ENCODE measurements at places on chromosomes 1 and 21.

DNA sequence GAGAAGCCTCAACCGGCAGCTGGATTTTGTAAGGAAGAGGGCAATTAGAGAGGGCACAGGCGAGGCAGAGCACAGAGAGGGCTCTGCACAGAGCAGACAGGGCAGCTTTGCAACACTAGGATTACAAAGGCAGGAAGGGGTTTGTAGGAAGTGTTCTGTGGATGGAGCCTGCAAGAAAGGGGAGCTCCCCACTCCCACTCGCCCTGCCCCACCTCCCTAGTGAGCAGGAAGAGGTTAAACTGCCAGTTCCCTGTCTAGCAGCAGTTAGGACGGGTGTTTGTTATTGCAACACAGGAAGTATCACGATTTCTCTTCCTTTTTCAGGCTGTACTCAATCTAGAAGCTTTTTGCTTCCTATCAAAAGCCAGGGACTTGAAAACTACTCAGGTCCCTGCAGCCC is 63.3 kb upstream of the LRRC8D start:
- DNase-seq = no peak

DNA sequence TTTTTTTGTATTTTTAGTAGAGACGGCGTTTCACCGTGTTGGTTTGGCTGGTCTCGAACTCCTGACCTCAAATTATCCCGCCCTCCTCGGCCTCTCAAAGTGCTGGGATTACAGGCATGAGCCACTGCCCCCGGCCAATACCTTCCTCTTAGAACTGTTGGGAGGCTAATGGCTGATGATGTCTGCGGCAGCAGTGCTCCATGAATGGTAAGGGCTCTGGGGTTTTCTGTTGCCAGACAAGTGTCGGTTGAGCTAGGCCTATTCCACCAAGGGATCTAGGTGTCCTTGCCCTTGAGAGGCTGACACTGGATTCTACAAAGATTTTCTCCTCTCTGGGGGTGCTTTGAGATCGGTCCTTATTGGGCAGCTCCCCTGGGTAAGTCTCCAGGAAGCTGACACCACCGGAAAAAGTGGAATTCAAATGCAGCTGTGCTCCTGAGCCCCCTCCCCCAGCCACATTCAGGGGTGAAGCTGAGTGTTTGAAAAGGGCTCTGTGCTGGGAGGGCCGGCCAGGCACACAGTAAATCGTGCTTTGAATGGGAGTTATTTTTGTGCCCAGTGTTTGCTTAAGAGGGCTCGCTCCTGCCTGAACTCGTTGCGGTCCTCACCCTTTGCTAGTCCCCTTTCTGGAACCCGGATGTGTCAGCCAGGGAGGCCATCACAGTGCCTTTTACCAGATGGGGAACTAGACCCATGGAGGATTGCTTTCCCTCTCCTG is 5.2 kb downstream of the SOX13 start:
- no peak for DNase-seq

DNA sequence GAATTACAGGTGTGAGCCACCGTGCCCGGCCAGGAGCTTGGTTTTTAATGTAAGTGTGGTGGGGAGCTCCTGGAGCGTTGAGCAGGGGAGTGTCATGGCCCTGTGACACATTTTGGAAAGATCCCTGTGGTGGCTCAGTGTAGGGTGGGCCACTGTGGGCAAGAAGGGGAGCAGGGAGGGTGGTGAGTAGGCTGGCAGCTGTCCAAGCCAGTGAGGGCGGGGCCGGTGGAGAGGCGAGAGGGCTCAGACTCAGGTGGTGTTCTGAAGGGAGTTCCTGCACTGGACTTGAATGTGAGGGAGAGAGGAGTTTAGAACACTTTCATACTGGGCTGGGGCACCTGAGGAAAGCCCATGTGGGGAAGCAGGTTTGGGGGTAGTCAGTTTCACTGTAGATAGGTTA is 3.1 kb upstream of the EVA1B start:
- DNase-seq = no peak

GRCh38 chr1:96721053-96721415 is 550 bp upstream of the PTBP2 start:
- no peak for DNase-seq

GRCh38 chr21:42973991-42974831 is at the start of gene PKNOX1:
Gene PKNOX1 (plus strand): TSS chr21:42974562. CDS start chr21:43004382, 29,820 bp downstream.
- peak; percentile 99 for DNase-seq

GRCh38 chr1:203995228-203995627 is 77.7 kb upstream of the SOX13 start:
- DNase-seq = no peak

- DNase-seq = no peak
Observed at GRCh38 chr1:156241311-156241811, 623 bp upstream of the BGLAP start.

DNA sequence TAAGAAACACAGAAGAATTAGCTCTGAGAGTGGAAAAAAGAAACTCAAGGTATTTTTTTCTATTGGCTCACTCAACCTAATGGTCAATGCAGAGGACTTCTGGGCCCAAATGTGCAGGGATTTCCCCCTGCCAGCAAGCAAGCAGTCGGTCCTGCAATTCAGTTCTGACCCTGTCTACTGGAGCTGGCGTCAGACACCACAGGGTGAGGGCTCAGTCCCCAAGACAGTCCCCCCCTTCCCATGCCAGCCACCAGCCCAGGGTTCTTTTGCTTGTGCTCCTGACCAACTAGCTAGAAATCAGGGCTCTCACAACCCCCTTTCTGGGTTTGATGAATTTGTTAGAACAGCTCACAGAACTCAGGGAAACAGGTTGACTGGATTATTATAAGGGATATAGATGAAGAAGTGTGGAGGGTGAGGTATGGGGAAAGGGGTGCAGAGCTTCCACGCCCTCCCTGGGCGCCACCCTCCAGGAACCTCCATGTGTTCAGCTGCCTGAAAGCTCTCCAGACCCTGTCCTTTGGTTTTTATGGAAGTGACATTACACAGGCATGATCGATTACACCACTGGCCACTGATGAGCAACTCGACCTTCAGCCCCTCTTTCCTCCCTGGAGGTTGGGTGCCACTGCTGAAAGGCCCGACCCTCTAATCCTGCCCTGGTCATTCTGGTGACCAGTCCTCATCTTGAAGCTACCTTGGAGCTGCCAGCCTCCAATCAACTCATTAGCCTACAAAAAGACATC is 22.5 kb upstream of the PWP2 start:
- DNase-seq = no peak

GRCh38 chr21:37380349-37381323 is 14.1 kb downstream of the DYRK1A start:
- DNase-seq = no peak

- DNase-seq = no peak
Observed at GRCh38 chr1:31593136-31593665, 16.9 kb downstream of the TINAGL1 start.

DNA sequence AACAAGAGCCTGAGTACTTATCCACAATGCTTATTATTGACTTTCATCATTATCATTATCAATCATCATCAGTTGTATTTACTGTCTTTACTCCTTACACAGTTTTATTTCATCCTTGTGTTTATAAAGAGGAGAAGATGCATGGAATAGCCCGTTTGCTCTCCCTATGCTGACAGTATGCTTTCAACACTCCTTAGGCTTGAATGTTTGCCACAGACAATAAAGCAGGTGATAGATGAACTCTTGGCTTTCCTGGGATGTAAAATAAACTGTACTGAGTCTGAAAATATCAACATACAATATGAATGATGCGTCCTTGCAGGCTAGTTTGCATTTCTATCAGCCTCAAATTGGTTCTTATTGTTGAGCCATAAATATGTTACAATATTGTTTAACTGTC is 891.8 kb upstream of the NCAM2 start:
- DNase-seq = no peak

DNA sequence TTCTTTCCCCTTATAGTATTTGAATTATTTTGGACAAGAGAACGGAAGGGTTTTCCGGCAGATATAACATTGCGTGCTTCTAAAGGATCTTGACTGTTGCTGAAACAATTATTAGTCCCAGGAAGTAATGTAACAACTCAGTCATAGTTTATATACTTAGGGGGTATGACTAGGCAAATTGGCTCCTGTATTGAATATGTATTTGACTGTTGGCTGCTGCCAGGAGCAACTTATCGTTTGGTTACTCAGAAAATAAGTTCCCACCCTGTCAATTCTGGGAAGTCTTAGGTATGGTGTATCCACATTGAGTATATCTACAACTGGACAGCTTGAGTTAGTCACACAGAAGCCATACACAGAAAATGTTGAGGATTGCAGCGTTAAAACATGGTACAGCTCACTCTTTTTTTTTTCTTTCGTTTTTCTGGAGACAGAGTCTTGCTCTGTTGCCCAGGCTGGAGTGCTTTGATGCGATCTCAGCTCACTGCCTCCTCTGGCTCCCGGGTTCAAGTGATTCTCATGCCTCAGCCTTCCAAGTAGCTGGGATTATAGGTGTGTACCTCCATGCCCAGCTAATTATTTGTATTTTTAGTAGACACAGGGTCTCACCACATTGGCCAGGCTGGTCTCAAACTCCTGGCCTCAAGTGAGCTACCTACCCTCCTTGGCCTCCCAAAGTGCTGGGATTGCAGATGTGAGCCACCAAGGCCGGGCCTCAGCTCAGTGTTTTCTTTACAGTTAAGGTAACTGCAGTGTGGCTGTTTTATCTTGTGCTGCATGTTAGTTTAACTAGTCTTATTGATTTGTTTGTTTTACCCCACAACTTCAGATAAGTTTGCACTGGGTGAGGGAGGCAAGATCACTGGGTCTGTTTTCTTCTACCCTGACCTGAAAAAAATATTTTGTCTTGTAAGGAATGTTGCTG is 10.2 kb downstream of the SMAP2 start:
- no peak for DNase-seq

- no peak for DNase-seq
Observed at GRCh38 chr1:110899458-110899843, 26.5 kb downstream of the CD53 start.

DNA sequence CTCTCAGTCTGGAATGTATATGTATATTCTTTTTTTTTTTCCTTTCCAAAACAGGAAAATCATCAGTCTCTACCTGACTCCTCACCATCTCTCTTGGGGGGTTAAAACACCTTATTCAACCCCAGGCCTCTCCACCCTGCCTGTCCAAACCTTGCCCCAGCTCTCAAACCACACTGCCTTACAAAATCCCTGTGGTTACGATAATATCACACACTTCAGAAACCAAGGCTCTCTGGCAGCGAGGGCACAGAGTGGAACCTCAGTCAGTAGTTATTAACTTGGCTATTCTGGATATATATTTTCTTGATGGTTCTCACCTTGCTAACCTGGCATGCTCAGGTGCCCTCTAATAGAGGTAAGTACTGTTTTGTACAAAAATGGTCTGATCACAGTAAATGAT is 24.7 kb downstream of the KIAA0040 start:
- DNase-seq = no peak

GRCh38 chr1:110541906-110542395 is 23.0 kb upstream of the KCNA10 start:
- no peak for DNase-seq

DNA sequence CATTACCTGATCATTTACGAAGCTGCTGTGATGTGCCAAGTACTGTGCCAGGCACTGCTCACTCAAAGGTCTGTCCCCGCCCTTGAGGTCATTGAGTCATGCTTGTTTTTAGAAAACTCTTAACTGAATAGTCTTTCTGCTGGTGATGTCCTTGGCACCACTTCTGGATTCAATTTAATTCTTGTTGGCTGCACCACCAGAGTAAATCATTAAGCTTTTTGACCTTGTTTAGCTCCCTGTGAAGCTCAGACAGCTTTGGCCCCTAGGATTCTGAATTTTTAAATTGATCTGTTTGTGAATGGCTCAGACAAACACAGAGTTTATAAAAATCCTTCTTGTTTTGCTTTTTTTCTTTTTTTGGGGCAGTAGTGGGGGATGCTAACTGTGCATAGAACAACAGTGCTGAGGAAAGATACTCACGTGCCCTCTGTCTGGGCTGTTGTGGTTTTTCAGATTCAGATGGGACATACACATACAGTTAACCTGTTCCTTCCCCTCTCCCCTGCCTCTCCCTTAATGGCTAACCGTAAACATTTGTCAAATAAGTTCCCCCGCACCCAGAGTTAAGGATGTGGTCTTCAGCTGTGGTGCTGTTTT is 67.6 kb downstream of the MTR start:
- DNase-seq = no peak

GRCh38 chr1:59309795-59310548 is 13.1 kb downstream of the FGGY start:
- DNase-seq = no peak

DNA sequence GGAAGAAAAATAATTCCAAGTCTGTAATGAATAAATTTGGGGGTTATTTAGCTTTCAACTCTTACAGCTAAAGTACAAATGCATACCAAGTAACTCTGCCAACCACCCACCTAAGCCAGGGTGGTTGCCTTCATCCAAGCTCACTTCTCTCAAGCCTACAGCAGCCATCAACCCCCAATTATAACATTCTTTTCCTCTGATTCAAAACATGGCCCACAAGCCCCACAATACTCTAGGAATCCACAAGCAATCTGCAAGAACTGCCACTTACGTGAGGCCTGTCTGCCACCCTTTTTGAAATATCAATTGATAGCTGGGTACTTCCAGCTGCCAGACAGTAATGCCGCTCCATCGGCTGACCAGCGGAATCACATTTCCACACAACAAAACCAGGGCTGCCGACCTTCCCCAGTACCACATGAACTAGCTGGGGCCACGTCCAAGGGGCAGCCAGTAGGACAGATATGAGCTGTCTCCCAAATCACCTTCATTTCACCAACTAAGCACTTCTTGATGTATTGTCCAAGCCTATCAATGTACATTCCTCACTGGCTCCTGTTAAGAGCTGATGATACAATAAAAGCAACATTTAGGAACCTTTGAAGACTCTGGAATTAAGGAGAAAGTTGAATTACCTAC is 3.2 kb downstream of the LBR start:
- DNase-seq = no peak

GRCh38 chr1:110783292-110783918 is 89.5 kb upstream of the CD53 start:
- DNase-seq = peak; percentile 68

- no peak for DNase-seq
Observed at GRCh38 chr1:100995198-100995988, 30.2 kb downstream of the DPH5 start.

DNA sequence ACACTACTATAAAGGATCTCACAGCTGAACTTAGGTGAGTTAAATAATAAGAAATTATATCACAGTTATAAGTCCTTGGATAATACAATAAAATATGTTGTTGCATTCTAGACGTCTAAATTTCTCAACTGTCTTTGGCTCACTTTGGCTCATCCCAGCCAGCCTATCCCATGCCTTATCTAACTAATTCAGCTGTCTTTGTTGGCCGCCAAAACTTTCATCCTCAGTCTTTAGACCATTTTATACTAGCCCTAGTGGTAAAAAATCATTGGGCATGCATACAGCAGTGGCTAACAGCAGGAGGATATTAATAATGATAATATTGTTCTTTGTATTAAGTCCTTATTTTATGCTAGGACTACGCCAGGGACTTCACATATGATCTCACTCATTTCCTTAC is 59.3 kb downstream of the CCDC18 start:
- no peak for DNase-seq

DNA sequence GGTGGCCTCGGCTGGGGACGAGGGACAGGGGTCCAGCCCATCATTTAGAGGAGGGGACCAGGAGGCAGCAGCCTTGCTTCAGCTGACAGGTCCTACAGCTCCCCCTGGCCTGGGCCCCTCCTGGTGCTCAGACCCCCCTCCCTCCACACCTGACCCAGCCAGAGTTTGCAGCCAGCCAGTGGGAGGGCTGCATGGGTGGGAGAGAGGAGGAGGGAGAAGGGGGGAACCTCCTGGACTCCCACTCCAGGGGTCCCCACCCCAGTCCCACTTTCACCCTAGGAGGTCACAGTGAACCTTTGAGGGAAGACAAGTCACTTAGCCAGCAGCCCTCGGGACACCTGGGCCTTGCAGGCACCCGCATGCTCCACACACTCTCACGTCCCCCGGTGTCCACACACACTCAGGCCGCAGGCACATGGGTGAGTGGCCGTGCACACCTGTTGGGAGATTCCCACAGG is 108.9 kb upstream of the ZBTB40 start:
- no peak for DNase-seq

All from stimulated activated effector memory CD8-positive, alpha-beta T cell treated with anti-CD3 and anti-CD28 coated beads, Interleukin-12 subunit alpha, Interleukin-12 subunit beta, amount 100 ng/mL, for 72 hours (primary cell).